Naive thymus-derived CD8-positive, alpha-beta T cell (primary cell): ENCODE measurements at places on chromosomes 11 and 22.

DNA sequence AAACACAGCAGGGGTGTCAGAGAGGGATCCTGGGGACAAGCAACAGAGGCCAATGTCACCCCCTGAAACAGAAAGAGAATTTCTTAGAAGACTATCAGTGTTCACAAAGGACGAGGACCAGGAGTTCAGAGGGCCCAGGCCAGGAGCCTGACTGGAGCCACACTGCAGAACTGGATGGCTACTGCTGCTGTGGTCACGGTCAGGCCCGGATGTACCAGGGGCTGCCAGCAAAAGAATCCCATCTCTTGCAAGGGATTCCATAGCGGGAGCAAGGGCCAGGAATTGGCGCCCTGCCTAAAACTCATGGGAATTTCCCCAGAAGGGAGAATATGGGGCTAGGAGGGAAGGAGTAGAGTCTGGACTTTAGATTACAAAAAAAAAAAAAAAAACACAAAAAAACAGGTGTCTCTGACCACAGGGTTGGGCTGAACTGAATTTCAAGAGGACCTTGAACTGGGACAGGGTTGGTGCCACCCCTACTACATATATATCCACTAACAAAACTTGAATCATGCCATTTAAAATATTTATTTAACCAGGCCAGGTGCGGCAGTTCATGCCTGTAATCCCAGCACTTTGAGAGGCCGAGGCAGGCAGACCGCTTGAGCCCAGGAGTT, 15.7 kb upstream of the KCTD14 start:
- no peak overlapping the region for H3K4me3 ChIP-seq
- no peaks in the 10 kb centered on the region for H3K27me3 ChIP-seq
- peaks cover 12% of the 10 kb centered on the region for H3K4me1 ChIP-seq
- DNase-seq = no peak

- DNase-seq = peak; percentile 12
- H3K27ac ChIP-seq = peak overlapping the region; percentile 97
- H3K27me3 ChIP-seq = no peaks in the 10 kb centered on the region
- H3K36me3 ChIP-seq = peaks cover 2% of the 10 kb centered on the region
Observed at GRCh38 chr22:41799486-41800347, 762 bp upstream of the CCDC134 start.

GRCh38 chr11:34243600-34244464, 114.0 kb downstream of the ABTB2 start:
- no peaks in the 10 kb centered on the region for H3K36me3 ChIP-seq
- H3K4me1 ChIP-seq = peaks cover 40% of the 10 kb centered on the region
- no peak for DNase-seq
- H3K27ac ChIP-seq = no peak overlapping the region

- no peaks in the 10 kb centered on the region for H3K27me3 ChIP-seq
- H3K4me1 ChIP-seq = peaks cover 11% of the 10 kb centered on the region
- H3K36me3 ChIP-seq = no peaks in the 10 kb centered on the region
- H3K27ac ChIP-seq = no peak overlapping the region
- DNase-seq = no peak
- no peak overlapping the region for H3K4me3 ChIP-seq
Observed at GRCh38 chr22:48096851-48097665, 1334.6 kb downstream of the TBC1D22A start.

DNA sequence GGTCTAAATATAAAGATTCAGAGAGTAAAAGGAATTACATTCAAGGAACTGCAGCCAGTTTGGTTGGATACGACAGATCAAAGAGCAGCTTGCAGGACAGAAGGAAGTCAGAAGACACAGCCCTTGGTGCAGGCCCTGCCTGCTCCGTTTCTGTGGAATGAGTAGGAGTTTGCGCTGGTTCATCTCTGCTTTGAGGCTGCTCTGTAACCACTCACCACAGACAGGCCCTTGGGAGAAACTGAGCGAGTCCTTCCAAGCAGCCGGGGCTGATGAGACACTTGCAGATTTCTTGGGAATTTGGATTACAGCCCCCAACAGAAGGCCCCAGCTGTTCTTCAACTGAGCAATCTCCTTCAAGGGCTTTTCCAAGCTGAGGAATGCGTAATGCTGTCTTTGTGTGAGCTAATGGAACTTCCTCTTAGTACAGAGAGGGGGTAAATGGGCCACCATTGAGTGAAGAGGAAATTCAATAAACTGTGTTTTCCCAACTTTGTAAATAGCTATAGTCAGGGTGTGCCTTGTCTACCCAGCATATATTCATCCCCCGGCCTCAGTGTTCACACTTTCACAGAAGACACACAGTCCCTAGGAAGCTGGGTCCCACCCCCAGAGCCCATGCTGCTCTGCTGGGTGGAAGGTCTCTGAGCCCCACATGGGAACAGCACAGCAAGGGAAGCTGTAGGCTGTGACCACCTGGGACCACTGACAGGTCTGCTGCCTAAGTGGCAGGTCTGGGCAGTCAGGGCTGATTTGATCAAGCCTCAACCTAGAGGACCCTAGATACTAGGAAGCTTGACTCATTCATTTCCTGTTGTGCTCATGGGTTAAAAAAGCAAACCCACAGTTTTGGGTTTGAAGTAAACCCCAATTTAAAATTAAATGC, 16.6 kb downstream of the IL10RA start:
- DNase-seq = no peak
- H3K36me3 ChIP-seq = peaks cover 8% of the 10 kb centered on the region
- H3K27me3 ChIP-seq = no peaks in the 10 kb centered on the region
- H3K27ac ChIP-seq = peak overlapping the region; percentile 92

- no peak overlapping the region for H3K4me3 ChIP-seq
- no peaks in the 10 kb centered on the region for H3K27me3 ChIP-seq
- peak; percentile 12 for DNase-seq
- no peaks in the 10 kb centered on the region for H3K36me3 ChIP-seq
- peak overlapping the region; percentile 44 for H3K27ac ChIP-seq
Observed at GRCh38 chr11:124923296-124923695, 4.2 kb downstream of the HEPN1 start.

- H3K27me3 ChIP-seq = peaks cover 57% of the 10 kb centered on the region
- no peak overlapping the region for H3K4me3 ChIP-seq
- peaks cover 6% of the 10 kb centered on the region for H3K36me3 ChIP-seq
- no peak overlapping the region for H3K27ac ChIP-seq
Observed at GRCh38 chr22:27086080-27087044, 429.0 kb downstream of the MIAT start.

DNA sequence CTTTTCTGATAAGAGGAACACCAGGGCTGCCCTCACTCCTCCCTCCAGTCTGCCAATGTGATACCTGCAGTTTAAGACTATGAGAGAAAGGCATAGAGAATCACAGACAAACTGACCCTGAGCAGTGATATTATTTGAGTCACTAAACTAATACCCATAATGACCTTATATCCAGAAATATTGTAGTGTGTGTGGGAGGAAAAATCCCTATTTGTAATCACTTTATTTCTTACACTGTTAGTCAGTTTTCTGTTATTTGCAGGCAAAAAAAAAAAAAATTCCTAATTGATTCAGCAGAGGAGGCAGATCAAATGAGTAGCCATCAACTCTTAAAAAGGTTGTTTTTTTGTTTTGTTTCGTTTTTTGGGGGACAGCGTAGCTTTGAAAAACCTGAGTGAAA, 82.5 kb downstream of the MAML2 start:
- no peaks in the 10 kb centered on the region for H3K27me3 ChIP-seq
- DNase-seq = no peak
- peak overlapping the region; percentile 98 for H3K27ac ChIP-seq
- H3K4me1 ChIP-seq = peaks cover 98% of the 10 kb centered on the region

DNA sequence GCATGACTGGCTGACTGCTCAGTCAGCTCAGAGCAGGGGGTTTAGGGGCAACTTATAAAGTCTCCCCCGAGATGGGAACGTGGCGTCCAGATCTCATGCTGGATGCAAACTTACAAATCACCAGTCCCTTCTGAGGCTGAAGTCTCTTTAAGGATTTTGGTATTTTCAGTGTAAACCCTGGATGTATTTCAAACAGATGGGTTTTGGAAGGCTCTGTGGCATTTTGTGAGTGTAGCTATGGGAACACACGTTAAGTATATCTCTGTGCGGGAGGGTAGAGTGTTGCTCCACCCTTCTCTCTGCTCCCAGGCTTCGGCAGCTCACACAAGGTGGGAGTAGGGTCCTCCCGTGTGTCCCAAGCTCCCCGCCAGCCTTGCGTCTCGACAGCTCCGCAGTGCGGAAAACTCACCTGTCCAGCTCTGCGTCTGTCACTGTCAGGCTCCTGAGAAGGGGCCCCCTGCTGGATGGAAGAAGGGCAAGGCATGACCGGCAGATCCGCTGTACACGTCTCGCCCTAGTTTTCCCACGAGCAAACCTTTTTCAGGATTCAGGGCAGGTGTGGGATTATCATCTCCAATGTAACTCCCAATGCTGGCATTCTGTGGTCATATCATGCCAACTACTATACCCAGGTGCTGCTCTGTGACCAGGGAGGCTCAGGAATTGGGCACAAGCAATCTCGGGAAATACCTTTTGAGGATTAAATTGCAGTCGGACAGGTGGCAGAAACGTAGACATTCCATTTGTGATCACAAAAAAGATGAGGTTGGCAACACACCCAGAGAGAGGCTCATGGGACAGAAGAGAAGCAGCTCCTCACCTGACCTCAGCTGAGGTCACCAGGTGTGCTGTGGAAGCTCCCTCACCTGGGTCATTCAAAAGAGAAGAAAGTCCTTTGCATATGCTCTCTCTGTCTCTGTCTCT, 313.9 kb upstream of the B3GAT1 start:
- H3K27ac ChIP-seq = no peak overlapping the region
- no peak for DNase-seq
- peaks cover 2% of the 10 kb centered on the region for H3K4me1 ChIP-seq
- peaks cover 53% of the 10 kb centered on the region for H3K27me3 ChIP-seq
- no peaks in the 10 kb centered on the region for H3K36me3 ChIP-seq

DNA sequence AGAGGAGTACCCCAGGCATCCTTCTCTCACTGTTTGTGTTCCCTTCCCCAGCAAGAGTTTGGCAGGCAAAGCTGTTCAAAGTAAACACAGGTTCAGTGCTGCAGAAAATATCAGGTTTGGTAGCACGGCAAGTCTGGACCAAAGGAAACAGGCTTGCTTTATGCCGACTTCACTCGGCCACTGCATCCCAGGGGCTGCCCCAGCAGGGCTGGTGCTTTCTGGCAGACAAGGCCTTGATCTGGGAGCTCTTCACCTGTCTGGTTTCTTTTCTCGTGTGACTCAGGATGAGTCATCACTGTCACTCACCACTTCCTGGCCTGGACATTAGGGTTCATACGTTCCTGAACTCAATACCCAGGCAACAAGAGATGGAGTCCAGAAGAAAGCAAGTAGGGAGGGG, 52.6 kb upstream of the NAV2 start:
- no peaks in the 10 kb centered on the region for H3K4me1 ChIP-seq
- no peaks in the 10 kb centered on the region for H3K36me3 ChIP-seq
- H3K27me3 ChIP-seq = no peaks in the 10 kb centered on the region
- DNase-seq = no peak

DNA sequence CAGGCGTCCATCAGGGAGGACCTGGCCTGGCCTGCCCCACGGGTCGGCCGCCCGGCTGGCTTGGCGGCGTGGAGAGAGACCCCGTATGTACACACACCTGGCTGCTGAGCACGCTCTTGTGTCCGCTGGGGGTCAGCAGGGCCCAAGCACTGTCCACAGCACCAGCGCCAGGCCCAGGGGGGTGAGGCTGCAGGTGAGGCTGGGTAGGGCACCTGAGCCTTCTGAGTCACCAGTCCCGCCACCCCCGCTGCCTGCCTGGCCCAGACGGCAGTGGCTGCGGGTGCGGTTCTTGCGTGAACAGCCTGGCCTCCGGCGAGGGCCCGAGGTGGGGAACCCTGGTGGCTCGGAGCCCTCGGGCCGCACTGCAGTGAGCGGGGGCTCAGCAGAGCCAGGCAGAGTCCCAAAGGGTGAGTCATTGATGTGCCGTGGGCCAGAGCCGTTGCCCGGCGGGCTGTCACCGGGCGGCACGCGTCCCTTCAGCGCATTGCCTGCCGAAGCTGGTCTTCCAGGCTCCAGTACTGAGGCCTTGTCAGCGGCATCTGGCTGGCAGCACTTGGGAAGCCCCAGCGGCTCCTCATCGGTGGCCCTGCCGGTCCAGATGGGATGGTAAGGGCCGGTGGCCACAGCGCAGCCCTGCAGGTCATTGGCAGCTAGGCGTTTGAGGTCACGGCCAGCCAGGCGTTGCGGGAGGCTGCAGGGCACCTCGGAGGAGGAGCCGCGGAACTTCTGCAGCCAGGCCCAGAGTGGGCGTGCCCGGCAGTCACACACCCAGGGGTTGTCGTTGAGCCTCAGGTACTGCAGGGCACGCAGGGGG, 26.3 kb downstream of the RTN4R start:
- no peaks in the 10 kb centered on the region for H3K27me3 ChIP-seq

DNA sequence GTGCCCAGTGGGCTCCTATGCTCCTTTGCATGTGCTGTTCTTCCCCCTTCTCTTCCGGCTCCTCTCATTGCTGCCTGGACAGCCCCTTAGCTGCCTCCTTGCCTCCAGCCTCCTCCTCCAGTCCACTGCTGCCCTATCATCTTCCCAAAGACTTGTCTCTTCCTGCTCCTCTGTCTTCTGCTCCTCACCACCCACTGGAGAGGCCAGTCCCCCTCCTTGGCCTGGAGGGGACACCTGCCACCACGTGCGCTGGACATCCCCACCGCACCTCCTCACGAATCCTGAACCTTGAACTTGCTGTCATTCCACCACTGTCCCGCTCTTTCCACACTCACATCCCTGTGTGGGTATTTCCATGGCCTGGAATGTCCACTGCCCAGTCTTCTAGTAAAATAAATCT, 49.8 kb downstream of the MICAL2 start:
- peaks cover 37% of the 10 kb centered on the region for H3K4me1 ChIP-seq
- no peak overlapping the region for H3K27ac ChIP-seq
- no peak for DNase-seq
- H3K27me3 ChIP-seq = no peaks in the 10 kb centered on the region
- no peak overlapping the region for H3K4me3 ChIP-seq

GRCh38 chr22:42277232-42277753, 6.8 kb upstream of the TCF20 start:
- H3K27ac ChIP-seq = no peak overlapping the region
- H3K36me3 ChIP-seq = no peaks in the 10 kb centered on the region

GRCh38 chr11:90476442-90477007, 253.7 kb upstream of the CHORDC1 start:
- no peak overlapping the region for H3K27ac ChIP-seq
- H3K4me1 ChIP-seq = no peaks in the 10 kb centered on the region
- H3K36me3 ChIP-seq = no peaks in the 10 kb centered on the region
- no peak overlapping the region for H3K4me3 ChIP-seq
- no peak for DNase-seq
- no peaks in the 10 kb centered on the region for H3K27me3 ChIP-seq

- H3K27ac ChIP-seq = peak overlapping the region; percentile 82
- H3K36me3 ChIP-seq = peaks cover 57% of the 10 kb centered on the region
- no peak for DNase-seq
Observed at GRCh38 chr22:50398831-50399648, 55.9 kb downstream of the PPP6R2 start.

DNA sequence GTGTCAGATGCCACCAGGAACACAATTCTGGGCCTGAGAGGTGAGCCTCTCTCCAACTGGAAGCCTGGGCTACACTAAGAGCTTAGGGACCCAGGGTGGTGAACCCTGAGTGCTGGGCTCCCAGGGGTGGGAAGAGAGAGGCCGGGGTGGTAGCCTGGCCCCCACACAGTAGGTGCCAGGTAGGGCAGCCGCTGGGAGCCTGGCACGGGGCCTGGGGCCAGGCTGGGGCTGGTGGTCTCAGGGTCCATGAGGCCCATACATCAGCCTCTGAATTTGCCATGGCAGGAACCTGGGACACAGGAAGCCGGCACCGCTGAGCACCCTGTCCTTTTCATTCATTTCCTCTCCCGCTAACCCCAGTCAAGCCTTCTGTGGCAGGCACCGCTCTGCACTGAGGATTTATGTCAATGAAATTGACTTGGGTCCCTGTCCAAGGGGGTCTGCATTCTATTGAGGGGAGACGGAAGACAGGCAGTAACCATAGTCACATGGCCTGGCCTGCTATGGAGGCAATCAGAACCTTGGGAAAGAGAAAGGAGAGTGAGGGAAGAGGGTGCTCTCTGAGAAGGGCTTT, 8.6 kb downstream of the MYEOV start:
- H3K27me3 ChIP-seq = no peaks in the 10 kb centered on the region
- no peak overlapping the region for H3K27ac ChIP-seq
- no peak for DNase-seq
- no peak overlapping the region for H3K4me3 ChIP-seq
- peaks cover 26% of the 10 kb centered on the region for H3K4me1 ChIP-seq
